Aorta (tissue), 5 donors: ENCODE measurements at places on chromosomes 6 and 20. TPM values are rescaled to one million over a fixed set of nuclear protein-coding genes. Genes with fewer than 3 reads are reported as not detected.

DNA sequence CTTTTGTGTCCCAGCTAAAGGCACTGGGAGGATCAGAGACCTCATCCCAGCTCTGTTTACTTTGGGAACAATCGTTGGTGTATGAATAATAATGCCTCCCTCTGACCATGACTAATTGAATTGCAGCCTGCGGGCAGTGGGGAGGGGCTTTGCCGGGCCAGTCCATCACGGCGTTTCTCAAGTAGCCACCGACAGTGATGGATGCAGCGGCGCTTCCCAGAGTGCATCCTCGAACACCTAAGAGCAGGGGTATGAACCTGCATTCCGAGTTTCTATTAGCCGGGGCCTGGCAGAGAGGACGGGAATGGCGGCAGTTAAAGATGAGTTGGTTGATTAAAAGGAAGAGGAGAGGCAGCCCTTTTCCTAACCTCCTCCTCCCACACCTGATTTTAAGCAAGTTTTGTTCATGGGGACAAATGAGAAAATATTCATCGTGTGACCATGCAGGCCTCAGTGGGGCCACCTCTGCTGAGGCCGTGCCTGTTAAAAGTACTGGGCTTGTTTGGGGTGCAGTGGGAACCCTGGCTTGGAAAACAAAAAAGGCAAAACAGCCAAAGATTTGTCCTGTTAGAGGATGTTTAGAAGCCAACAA is 154.1 kb downstream of the FOXA2 start:
- no peaks in the 10 kb centered on the region for H3K36me3 ChIP-seq
- DNase-seq, result no peak
- H3K4me1 ChIP-seq, result no peaks in the 10 kb centered on the region
- no peak overlapping the region for H3K27ac ChIP-seq
- no peaks in the 10 kb centered on the region for H3K27me3 ChIP-seq

GRCh38 chr6:150176152-150176551 is 33.3 kb downstream of the PPP1R14C start:
- H3K36me3 ChIP-seq, result no peaks in the 10 kb centered on the region
- no peaks in the 10 kb centered on the region for H3K27me3 ChIP-seq
- no peaks in the 10 kb centered on the region for H3K4me1 ChIP-seq
- no peak overlapping the region for H3K27ac ChIP-seq
- no peak for DNase-seq

- H3K36me3 ChIP-seq, result no peaks in the 10 kb centered on the region
- no peak overlapping the region for H3K27ac ChIP-seq
- DNase-seq, result no peak
- H3K27me3 ChIP-seq, result peaks cover 4% of the 10 kb centered on the region
Observed at GRCh38 chr6:149266659-149267058, 50.9 kb upstream of the TAB2 start.

- no peaks in the 10 kb centered on the region for H3K36me3 ChIP-seq
- no peaks in the 10 kb centered on the region for H3K4me1 ChIP-seq
Observed at GRCh38 chr6:110949679-110950285, 8.7 kb upstream of the GTF3C6 start.

DNA sequence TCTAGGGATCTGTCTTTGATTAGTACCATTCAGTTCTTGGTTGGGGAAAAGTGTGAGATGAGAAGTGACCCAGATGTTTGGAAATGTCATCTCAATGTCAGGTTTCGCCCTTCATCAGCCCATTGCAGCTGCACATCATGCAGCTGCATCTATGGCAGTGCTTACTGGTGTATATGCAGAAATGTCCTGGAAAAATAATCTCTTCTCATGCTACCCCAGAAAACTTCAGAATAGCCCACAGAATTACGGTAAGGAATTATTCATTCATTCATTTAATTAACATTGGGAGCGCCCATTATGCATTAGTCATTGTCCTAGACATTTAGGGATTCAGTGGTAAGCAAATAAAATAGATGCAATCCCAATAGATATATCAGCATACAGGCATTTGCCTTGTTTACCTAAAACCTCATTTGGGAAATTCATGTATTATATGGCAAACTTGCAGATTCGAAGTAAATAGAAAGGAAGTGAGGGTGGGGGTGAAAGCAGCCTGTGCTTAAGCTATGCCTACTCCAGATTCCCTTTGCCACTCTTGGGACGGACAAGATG is 89.2 kb downstream of the PDE7B start:
- H3K36me3 ChIP-seq, result no peaks in the 10 kb centered on the region
- no peak overlapping the region for H3K27ac ChIP-seq
- H3K27me3 ChIP-seq, result no peaks in the 10 kb centered on the region
- no peaks in the 10 kb centered on the region for H3K4me1 ChIP-seq

DNA sequence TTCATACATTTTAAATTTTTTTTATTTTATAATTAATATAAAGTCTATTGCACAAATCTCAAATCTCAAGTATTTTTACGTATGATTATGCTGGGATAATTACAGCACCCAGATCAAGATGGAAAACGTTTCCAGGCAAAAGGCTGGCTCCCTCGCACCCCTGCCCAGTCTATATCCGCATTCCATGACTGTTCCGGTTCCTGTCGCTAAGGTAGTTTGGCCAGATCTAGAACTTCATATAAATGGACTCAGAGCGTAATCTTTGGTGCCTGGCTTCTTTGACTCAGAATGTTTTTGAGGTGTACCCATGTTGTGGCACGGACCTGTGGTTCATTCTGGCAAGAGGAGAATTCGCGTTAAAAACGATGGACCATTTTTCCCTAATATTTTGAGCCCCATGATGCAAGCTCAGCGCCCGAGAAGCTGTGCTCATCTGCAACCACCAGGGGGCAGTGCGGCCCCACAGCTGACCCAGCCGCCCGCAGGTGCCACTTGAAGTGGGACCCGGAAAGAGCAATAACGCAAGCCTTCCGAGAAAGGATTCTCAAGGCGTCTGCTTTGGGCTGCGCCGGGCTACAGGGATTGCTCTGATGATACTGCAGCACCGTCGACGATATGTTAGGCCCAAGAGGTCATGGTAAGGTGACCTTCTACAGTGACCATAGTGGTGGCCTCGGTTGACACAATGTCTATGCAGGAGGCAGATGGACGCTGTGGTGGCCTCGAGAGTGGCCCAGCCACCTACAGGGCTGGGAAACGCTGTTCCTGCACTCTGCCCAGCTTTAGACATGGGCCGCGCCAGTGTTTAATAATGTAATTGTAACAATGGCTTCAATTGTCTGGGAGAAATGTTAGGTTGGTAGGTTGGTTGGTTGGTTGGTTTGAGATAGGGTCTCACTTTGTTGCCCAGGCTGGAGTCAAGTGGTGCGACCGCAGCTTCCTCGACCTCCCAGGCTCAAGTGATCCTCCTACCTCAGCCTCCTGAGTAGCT is 160.1 kb downstream of the ZMYND8 start:
- no peaks in the 10 kb centered on the region for H3K27me3 ChIP-seq
- H3K4me1 ChIP-seq, result no peaks in the 10 kb centered on the region
- no peak overlapping the region for H3K4me3 ChIP-seq
- no peak overlapping the region for H3K27ac ChIP-seq
- DNase-seq, result peak; percentile 93
- no peaks in the 10 kb centered on the region for H3K36me3 ChIP-seq

- no peaks in the 10 kb centered on the region for H3K27me3 ChIP-seq
- DNase-seq, result no peak
- H3K36me3 ChIP-seq, result no peaks in the 10 kb centered on the region
- no peak overlapping the region for H3K27ac ChIP-seq
- H3K4me3 ChIP-seq, result no peak overlapping the region
Observed at GRCh38 chr6:45759472-45759810, 256.2 kb downstream of the CLIC5 start.

DNA sequence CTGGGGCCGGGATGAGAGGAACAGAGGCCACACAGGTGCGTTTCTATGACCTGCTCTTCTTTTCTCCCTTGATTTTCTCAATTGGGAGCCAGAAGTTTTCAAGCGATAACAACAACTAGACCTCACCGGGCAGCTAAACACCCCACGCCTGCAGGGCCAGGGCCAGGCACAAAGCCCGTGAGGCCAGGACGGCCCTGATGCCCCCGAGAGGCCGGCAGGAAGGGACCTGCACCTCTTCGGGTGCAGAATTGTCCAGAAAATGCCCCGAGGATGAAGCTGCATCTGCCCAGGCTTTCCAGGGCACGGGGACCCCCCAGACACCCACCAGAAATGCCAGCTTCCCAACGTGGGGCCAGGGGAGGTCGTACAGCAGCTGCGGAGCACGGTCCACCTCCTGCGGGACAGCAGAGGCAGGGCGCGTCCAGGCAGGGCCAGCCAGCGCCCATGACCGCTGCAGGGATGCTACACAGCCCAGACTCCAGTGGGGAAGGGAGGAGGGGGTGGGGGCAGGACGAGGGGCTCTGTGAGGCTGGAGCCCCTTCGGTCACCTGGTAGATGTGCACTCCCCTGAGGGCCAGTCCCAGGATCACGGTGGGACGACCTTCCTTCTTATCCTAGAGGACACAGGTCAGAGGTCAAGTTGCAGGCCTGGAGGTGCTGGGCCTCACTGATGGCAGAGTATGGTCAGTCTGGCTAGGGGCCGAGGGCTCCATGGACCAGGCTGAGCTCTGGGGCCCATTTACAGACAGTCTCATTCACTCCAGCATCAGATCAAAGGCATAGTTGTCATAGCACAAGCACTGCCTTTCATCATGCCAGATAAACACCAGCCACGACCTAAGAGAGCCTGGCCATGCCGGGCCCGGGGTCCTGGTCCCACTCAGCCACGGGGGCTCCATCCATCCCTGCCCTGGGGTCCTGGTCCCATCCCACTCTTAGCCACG is 16.4 kb downstream of the FRMD1 start:
- no peak for DNase-seq
- no peak overlapping the region for H3K27ac ChIP-seq
- H3K4me3 ChIP-seq, result no peak overlapping the region
- no peaks in the 10 kb centered on the region for H3K27me3 ChIP-seq
- H3K4me1 ChIP-seq, result no peaks in the 10 kb centered on the region

- DNase-seq, result no peak
- no peaks in the 10 kb centered on the region for H3K4me1 ChIP-seq
- H3K27ac ChIP-seq, result no peak overlapping the region
- peaks cover 1% of the 10 kb centered on the region for H3K27me3 ChIP-seq
- H3K4me3 ChIP-seq, result no peak overlapping the region
Observed at GRCh38 chr6:90424580-90424979, 127.9 kb upstream of the BACH2 start.

GRCh38 chr6:9225441-9225871 is 790.1 kb upstream of the SLC35B3 start:
- H3K27me3 ChIP-seq, result no peaks in the 10 kb centered on the region
- H3K4me1 ChIP-seq, result no peaks in the 10 kb centered on the region
- no peak for DNase-seq
- H3K27ac ChIP-seq, result no peak overlapping the region
- H3K4me3 ChIP-seq, result no peak overlapping the region

- no peaks in the 10 kb centered on the region for H3K27me3 ChIP-seq
- no peaks in the 10 kb centered on the region for H3K4me1 ChIP-seq
- no peak for DNase-seq
Observed at GRCh38 chr6:13508711-13509705, 21.6 kb upstream of the GFOD1 start.

DNA sequence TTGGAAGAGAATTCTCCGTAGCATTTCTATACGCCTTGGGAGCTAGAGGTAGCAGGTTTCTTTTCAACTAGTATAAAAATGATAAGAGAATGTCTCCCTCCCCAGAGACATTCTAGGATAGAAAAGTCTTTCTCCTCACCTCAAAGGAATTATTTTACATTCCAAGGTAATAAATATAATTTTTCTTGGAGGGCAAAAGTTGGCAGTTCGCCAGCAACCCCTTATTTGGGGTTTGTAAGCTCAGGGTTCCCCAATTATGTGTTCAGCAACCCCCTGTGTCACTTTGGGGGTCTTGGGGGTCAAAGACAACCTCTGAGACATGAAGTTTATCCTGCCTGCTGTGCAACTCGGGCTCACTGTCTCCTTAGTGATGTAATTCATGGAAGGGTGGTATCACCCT is 58.3 kb downstream of the THEMIS start:
- DNase-seq, result no peak
- no peaks in the 10 kb centered on the region for H3K36me3 ChIP-seq
- no peak overlapping the region for H3K4me3 ChIP-seq
- no peak overlapping the region for H3K27ac ChIP-seq
- no peaks in the 10 kb centered on the region for H3K27me3 ChIP-seq

DNA sequence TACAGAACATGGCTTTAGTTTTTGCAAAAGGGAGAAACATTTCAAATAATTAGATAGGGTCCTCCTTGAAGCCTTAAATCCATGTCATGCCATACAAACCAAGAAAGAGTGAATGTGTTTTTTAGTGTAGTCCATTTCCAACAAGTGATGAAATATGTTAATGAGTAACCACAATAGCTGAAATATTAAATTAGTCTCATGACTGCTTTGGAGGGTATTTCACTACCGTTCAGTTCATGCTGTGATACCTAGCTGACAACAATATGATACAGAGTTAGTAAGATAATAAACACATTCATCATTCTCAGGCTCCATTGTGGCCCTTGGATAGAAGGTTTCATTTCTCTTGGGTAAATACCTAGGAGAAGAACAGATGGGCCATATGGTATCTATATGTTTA is 5.8 kb upstream of the ID4 start:
- H3K36me3 ChIP-seq, result no peaks in the 10 kb centered on the region
- H3K27me3 ChIP-seq, result no peaks in the 10 kb centered on the region

GRCh38 chr6:142235272-142235671 is 66.5 kb upstream of the ADGRG6 start:
- no peaks in the 10 kb centered on the region for H3K27me3 ChIP-seq
- H3K4me3 ChIP-seq, result no peak overlapping the region
- no peak for DNase-seq
- no peaks in the 10 kb centered on the region for H3K36me3 ChIP-seq
- H3K4me1 ChIP-seq, result no peaks in the 10 kb centered on the region

DNA sequence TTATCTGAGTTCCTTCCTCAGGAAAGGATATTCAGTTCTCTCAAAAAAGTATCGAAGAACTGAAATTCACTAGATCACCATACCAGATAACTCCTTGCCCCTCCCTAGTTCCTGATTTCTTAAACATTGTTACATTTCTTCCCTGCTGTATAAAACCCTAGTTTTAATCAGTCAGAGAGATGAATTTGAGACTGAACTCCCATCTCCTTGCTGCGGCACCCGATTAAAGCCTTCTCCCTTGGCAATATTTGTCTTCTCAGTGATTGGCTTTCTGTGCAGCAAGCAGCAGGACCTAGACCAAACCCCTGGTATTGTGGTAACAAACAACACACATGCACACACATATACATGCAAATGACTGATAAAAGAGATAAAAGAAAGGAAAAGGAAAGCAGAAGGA is 1364.6 kb upstream of the GJE1 start:
- H3K4me3 ChIP-seq, result no peak overlapping the region
- H3K27ac ChIP-seq, result no peak overlapping the region
- H3K4me1 ChIP-seq, result peaks cover 2% of the 10 kb centered on the region
- H3K36me3 ChIP-seq, result no peaks in the 10 kb centered on the region
- DNase-seq, result no peak

Gene VSTM2L
- 3.1 TPM for total RNA-seq

Gene TJAP1
- 35.5 TPM for total RNA-seq

Gene VIP
- 1.5 TPM for total RNA-seq

Gene CYB5R4
- 19.4 TPM for total RNA-seq

Gene KIF3B
- 28.0 TPM for total RNA-seq

Gene TMEM217
- total RNA-seq, result 2.7 TPM

Gene CALHM4
- total RNA-seq, result not detected

Gene IER3
- total RNA-seq, result 72.9 TPM

Gene NRSN2
- 38.0 TPM for total RNA-seq

Gene OR14J1
- not detected for total RNA-seq

Gene BMP2
- 3.5 TPM for total RNA-seq

Gene NOTCH4
- total RNA-seq, result 35.2 TPM
